ENCODE measurements at places on chromosomes 3 and 15.
A peak's percentile ranks its signal among the peaks of the same experiment; 100 is the strongest.

DNA sequence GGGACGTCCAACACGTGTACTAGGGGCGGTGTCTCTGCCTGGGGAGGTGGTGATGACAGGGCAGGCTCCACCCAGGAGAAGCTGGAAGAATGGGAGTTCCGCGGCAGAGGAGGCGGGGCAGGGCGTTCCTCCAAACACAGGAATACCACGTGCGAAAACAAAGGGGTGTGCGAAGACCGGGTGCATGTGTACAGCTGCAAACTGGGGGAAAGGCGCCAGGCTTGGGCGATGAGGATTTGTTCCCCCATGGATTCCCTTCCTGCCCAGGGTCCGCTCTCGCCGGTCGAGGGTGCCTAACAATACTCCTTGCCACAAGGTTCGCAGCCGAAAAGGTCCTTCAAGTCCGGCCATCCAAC, 500 bp upstream of the ZSCAN2 start:
- peak; percentile 56 for DNase-seq

GRCh38 chr15:35060591-35060990, 24.5 kb downstream of the NANOGP8 start:
- no peak for DNase-seq

DNA sequence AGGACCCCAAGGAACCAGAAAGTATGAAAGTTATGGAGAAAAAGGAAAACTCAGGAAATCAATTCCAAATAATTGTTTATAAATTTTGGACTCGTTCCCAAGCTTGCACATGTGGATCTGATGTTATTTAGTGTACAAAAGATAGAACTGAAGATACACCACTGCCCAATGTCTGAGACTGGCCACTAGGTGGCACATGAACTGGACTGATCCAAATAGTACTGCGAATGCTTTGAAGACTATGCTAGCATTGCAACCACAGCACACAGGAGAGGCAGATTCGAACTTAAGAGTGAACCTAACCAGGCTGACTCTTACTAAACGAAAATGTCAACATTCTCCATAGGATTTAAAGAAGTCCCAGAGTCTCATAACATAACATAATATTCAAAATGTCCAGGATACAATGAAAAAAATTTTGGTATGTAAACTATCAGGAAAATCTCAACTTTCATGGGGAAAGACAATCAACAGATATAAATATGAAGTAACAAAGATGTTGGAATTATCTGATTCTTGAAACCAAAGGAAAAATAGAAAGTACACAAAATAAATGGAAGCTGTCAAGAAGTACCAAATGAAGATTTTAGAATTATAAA, 596.7 kb downstream of the FGF12 start:
- no peak for DNase-seq

GRCh38 chr3:27138005-27138404, 231.2 kb downstream of the NEK10 start:
- no peak for DNase-seq

- no peak for DNase-seq
These were observed 57.9 kb upstream of the SELENOK start for GRCh38 chr3:53949541-53949940.

- DNase-seq, result peak; percentile 12
These were observed at the start of gene MELTF for GRCh38 chr3:197029511-197030167. Gene MELTF (minus strand): TSS chr3:197029817. CDS start chr3:197029702, 115 bp downstream.

- no peak for DNase-seq
These were observed 1.9 kb downstream of the TBL1XR1 start for GRCh38 chr3:177195242-177195991.

DNA sequence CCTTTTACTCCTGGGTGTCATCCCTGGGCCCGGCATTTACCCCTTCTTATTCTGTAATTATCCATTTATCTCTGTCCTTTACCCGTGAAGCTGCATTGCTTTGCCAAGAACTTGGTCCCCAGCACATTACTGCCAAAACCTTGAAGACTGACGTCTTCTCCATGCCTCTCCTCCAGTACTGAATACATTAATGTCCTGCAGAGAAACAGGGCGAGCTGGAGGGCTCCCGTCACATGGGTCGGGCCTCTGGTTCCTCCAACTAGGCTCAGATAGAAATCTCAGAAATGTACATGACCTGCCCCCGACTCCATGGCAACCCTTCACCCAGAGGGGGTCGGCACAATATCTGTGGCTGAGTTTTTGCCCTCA, 445 bp downstream of the EFCAB12 start:
- no peak for DNase-seq

GRCh38 chr3:157091083-157091833, 68.7 kb downstream of the CCNL1 start:
- no peak for DNase-seq

DNA sequence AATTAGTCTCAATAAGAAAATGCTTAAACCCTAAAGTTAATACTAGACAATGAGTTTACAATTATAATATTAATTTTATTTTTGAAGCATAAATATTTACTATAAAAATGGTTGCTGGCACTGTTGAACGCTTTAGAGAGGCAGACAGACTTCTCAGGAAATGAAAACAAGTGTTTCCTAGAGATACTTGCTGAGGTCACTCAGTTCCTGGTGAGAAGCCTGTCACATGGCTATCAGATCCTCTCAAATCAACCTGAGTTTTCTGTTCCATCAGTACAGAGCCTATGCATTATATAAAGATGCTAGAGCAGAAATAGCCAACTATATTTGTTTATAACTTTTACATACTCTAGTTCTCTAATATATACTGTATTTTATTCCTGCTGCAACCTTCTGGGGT, 109.2 kb downstream of the MYO5A start:
- DNase-seq, result no peak

DNA sequence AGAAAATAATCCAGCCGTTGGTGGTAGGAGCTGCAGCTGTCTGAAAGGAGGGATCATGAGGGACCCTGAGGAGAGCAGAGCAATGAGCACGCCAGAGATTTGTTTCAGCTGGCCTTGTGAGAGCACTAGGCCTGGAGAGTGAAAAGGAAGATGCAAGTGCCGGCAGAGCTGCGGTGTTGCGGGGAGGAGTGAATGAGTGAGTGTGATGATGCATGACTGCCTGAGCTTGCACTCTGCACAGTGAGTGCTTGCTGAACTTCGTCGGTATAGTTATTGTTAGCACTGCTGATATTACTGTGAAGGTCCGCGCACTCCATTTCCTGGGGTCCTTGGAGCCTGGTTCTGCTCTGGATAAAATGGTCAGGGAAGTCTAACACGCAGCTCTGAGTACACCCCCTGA, 23.2 kb downstream of the EIF1B start:
- DNase-seq, result no peak

GRCh38 chr15:29086001-29086400, 183.6 kb downstream of the NSMCE3 start:
- DNase-seq, result no peak

DNA sequence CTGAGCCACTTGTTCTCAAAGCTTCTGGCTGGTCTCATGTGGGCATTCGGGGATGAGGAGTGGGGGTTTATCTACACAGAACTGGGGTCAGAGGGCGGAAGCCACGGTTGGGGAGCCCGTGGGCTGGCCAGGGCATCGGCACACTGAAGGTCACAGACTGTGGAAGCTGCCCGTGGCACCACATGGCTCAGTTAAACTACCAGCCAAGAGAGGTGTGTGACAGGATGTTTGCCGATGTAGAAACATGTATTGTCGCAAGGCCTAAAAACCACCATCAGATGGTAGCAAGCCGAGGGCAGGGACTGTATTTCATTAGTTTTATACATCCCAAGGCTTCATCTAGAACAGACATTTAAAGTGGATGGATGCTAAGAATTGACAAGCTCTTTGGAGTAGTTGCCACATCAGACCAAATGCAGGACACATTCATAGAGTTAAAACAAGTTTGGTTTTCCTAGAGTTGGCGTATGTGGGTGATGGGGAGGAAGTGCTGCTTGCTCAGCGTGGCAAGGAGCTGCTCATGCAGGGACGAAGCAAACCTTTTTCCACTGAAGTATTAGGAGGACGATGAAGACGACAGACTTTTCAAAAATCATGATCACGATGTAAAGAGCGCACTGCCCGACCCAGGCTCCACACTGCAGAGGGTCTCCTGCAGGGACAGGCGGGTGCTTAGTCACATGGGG, 9.6 kb upstream of the MUSTN1 start:
- no peak for DNase-seq

DNA sequence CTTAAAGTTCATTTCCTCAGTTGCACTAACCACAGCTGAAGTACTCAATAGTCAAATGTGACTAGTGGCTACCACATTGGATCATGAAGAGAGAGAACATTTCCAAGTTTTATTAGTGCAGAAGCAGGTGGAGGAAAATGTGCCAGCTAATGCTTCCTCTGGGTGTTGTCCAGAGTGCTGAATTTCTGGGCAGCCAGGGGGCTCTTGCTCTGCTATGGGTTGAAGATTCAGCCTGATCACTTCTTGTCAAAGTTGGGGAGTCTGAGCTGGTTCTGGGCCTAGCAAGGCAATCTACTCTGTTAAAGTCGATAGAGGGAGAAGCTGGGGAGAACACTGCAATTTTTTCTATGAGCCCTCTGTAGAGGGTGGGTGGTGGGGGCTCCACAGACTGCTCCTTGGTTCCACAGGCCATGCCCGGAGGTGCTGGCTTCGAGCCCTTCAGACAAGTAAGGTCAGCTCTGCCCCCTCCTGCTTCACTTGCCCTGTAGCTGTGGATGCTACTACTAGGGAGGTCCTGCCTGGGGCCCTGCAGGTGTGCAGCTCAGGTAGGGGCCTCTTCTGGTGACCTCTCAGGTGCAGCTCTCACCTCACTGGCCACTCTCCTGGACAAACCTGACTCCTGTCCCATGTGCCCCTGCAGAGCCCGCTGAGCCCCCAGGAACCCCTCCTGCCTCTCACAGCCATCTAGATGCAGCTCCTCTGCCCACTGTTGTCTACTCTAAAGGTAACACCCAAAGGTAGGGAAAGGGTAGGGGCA, 8.2 kb downstream of the ALG3 start:
- DNase-seq, result no peak

DNA sequence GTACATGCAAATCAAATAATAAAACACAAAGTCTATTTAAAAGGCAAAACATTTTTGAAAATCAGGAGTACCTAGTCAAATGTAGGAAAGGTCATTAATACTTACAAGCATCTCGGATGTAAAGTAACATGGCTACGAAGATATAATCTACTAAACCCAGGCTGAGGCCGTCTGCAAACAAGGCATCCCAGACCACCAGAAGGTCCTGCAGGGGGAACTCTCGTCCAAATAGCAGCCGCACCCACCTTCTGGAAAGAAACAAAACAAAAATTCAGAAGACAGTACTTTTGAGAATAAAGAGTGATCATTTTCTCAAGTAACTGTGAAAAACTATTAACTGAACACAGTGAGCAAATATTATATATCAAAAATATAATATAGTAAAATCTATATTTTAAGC, 423.1 kb downstream of the PLCL2 start:
- DNase-seq, result no peak

DNA sequence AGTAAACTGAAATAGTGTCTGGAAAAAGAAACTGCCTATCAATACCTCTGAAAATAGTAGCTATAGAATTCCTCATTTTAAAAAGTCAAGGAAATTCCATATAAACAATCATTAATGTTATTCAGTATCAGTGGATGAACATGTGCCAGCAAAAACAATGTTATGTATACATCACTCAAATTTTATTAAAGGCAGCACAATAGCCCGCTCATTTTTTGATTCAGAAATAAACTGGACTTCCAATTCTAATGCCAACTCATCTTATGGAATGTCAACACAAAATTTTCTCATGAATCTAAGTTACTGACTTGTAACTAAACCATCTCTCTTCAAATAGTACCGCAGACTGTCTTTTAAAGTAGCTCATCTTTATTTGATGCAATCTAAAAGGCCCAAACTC, 19.0 kb downstream of the THBS1 start:
- no peak for DNase-seq

DNA sequence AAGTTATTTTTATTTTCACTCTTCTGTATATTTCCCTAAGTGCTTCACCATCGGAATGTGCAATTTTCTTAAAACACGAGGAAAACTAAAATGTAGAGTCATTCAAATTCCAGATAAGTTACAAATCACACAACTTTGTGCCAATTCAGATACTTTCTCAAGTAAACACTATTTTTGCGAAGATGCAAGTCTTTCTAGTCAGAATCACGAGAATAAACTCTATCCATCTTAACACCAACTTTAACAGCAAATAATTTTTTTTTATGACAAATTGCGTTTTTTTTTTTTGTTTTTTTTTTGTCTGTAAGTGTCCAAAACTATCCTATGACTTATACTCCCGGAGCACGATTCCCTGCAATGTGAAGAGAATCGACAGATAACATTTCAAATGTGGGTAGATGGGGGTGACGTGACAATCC, 1.3 kb downstream of the STAG1 start:
- peak; percentile 46 for DNase-seq

DNA sequence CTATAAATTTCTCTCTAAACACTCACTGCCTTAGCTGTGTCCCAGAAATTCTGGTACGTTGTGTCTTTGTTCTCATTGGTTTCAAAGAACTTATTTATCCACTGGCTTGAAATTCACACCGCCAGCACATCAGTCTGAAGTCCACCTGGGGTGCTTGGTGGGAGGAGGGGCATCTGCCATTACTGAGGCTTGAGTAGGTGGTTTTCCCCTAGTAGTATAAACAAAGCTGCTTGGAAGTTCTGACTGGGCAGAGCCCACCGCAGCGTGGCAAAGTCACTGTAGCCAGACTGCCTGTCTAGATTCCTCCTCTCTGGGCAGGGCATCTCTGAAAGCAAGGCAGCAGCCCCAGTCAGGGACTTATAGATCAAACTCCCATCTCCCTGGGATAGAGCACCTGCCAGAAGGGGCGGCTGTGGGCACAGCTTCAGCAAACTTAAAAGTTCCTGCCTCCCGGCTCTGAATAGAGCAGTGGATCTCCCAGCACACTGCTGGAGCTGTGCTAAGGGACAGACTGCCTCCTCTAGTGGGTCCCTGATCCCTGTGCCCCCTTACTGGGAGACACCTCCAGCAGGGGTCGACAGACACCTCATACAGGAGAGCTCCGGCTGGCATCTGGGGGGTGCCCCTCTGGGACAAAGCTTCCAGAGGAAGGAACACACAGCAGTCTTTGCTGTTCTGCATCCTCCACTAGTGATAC, 114.1 kb downstream of the SUCLG2 start:
- DNase-seq, result no peak

DNA sequence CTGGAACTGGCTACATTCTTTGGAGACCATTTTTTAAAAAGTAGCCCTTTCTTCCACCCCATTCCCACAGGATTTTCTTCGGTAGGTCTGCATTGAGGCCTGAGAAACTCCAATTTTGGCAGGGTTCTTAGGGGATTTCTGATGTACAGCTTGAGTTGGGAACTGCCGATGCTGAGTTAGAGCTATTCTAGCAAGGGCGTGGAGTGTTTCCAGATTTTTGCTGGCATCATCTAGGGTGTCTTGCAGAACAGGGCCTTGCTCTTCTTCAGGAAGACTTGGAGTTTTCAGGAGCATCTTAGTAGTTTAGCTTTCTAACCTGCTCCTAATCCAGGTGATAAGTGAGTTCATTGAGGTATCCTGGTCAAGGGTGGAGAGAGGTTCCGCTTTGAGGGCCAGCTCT, 41.0 kb downstream of the SV2B start:
- no peak for DNase-seq

GRCh38 chr3:134839990-134840389, 44.9 kb downstream of the EPHB1 start:
- no peak for DNase-seq

- DNase-seq, result no peak
These were observed 17.4 kb downstream of the CCDC12 start for GRCh38 chr3:46959161-46959511.
